ENCODE measurements at places on chromosomes 6 and 20. TPM values are rescaled to one million over a fixed set of nuclear protein-coding genes. Genes with fewer than 3 reads are reported as not detected.

The CD83 gene
- total RNA-seq: 26.0 TPM

The C20orf144 gene
- 0.23 TPM for total RNA-seq

DNA sequence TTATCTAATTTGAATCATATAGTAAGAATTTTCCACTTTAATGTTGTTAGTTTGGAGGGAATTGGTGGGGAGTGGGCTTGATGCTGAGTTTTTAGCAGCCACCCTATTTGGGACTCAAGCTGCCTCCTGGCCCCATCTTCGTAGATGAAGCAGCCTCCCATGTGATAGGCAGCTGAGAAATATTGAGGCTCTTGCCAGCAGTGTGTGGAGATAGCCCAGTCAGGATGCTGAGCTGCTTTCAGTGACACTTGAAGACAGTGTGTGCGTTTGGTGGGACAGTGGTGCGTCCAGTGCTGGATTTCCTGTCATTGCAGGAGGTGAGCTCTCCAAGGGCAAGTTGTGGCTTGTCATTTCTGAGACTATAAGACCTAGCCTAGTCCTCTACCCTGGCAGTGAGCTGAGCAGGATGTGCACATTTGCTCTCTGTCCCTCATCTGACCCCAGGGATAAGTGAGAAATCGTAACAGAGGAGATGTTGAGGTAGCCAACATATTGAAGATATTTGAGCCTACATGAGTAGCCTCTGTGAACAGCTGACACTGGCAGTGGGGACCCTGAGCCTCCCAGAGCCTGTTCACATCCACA lies 47.9 kb upstream of the RNF8 start:
- no peak for DNase-seq

DNA sequence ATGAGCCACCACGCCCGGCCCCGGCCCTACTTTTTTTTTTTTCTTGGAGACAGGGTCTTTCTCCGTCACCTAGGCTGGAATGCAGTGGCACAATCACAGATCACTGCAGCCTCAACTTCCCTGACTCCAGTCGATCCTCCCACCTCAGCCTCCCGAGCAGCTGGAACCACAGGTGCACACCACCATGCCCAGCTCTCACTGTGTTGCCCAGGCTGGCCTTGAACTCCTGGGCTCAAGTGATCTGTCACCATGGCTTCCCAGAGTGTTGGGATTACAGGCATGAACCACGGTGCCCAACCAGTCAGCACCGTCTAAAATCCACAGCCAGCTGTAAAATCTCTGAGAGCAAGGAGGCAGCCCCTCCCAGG lies 17.4 kb downstream of the SLC17A9 start:
- no peak for DNase-seq
